ENCODE measurements at places on chromosomes 4 and X.
A peak's percentile ranks its signal among the peaks of the same experiment; 100 is the strongest.

DNA sequence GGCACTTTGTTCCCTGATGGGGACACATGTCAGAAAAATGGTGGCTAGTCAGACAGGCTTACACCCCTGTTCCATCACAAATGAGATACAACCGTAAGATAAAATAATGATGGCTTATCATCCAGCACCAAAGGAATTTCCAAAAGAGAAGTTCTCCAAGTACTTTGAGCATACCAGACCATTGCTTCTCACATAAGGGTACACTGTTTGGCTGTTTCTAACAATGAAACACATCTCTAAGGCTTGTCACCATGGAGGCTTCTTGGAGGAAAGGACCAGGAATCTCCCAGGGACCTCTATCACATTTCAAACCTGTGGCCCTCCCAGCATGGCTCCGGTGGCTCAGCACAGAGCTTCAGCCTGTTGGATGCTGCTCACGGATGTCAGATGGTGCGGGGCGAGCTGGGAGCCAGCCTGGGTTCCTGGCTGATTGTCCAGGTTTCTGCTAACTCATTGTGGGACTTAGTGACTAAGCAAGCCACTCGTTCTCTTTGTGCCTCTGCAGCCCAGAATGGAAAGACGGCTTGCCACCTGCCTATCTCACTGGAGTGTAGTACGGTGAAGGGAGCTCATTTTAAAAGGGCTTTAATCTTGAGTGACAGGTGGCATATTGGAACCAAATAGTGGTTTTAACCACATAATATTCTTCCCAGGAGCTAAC lies 54.5 kb downstream of the FHDC1 start:
- DNase-seq: no peak

GRCh38 chr4:173362666-173363065 lies 8.1 kb upstream of the SAP30 start:
- DNase-seq: no peak

GRCh38 chr4:22167201-22167600 lies 218.6 kb upstream of the KCNIP4 start:
- DNase-seq: no peak

- DNase-seq: peak; percentile 11
Observed at GRCh38 chrX:69038188-69038587, 127.1 kb downstream of the PJA1 start.

GRCh38 chr4:177339477-177340374 lies 30.1 kb downstream of the NEIL3 start:
- DNase-seq: no peak

GRCh38 chr4:31194823-31195222 lies 474.7 kb downstream of the PCDH7 start:
- no peak for DNase-seq

- DNase-seq: no peak
Observed at GRCh38 chr4:81424816-81425755, 46.6 kb downstream of the RASGEF1B start.
